ENCODE measurements at places on chromosomes 4 and X.

- DNase-seq: no peak
Observed at GRCh38 chr4:22595684-22596083, 79.8 kb upstream of the ADGRA3 start.

DNA sequence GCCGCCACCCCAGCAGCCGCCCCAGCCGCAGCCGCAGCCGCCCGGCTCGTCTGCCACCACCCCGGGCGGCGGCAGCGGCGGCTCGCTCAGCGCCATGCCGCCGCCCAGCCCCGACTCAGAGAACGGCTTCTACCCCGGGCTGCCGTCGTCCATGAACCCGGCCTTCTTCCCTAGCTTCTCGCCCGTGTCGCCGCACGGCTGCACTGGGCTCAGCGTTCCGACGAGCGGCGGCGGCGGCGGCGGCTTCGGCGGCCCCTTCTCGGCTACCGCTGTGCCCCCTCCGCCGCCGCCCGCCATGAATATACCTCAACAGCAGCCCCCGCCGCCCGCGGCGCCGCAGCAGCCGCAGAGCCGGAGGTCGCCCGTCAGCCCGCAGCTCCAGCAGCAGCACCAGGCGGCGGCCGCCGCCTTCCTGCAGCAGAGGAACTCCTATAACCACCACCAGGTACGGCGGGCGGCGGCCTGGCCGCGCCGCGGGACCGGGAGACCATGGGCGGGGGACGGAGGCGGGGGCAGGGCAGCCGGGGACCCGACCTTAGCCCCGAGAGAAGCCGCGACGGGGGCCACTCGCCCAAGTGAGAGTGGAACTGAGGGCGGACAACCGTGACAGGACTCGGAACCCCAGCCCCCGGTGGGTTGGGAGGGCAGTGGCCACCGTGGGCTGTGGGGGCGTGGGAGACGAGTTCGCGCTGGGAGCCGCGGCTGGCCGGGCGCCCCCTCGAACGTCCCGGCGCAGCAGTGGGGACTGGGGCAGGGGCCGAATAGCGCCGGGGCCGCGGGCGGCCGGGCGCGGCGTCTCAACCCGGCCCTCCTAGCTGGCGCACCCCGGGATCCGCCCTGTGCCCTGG, 1.8 kb downstream of the CPEB2 start:
- DNase-seq: no peak

DNA sequence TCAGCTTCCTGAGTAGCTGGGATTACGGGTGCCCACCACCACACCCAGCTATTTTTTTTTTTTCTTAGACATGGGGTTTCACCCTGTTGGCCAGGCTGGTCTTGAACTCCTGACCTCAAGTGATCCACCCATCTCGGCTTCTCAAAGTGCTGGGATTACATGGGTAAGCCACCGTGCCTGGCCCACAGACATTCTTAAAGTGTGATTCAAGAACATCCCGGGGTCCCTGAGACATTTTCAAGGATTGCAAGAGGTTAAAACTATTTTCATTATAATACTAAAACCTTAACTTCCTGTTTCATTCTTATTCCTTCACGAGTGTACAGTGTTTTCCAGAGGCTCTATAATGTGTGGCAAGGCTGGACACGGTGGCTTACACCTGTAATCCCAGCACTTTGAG, 318.7 kb downstream of the CAMK2D start:
- DNase-seq: no peak

- no peak for DNase-seq
Observed at GRCh38 chrX:32041181-32041580, 969.3 kb upstream of the FTHL17 start.

DNA sequence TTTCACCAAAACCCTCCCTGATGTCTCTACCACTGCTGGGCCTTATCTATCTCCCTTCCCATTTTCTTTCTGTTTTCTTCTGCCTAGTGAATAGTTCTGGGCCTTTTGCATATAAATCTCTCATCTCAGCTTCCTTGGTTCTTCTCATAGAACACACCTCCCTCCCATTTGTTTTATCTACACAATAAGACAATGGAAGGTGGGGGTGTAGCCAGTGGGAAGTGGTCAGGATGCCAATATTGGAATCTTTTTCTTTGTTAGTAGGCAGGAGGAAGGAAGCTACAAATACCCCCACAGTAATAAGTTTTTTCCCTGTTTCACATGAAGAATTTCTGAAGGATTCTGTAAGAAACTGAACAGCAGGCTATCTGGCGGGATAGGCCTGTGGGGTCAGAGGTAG, 30.9 kb upstream of the RHOH start:
- no peak for DNase-seq

DNA sequence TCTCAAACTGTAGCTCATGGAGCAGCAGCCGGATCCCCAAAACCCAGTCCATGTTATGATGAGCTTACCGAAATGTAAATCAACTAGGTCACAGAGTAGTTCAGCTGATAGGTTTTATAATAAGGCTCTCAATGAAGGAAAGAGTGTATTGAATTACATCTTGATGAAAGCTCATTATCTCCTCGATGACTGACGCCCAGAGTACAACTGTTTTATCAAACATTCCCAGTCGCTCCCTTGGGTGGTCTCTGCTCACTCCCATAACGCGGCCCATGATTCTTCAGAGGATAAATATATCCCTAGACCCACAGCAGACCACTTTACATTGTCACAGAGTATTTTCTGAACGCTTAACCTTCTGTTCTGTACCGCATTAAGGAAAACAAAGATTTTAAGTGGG, 452.3 kb upstream of the GALNT7 start:
- DNase-seq: no peak

GRCh38 chr4:76665721-76666120, 230.7 kb downstream of the SHROOM3 start:
- DNase-seq: no peak

DNA sequence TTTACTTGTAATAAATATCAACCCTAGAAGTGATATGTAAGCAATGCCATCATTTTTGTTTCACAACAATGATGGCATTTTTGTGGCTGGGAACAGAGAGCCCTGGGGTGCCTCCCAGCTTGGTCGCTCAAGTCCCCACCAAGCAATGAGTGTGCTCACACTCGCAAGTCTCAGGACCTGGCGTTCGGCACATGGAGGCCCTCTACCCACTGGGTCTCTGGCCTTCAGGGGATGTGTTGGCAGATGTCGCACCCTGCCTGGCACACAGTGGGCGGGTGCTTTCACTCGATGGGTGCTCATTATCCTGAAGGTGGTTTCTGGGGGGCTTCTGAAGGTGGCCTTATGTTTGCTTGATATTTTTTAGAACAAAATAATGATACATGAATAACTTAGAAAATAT, 74.7 kb upstream of the STS start:
- no peak for DNase-seq

DNA sequence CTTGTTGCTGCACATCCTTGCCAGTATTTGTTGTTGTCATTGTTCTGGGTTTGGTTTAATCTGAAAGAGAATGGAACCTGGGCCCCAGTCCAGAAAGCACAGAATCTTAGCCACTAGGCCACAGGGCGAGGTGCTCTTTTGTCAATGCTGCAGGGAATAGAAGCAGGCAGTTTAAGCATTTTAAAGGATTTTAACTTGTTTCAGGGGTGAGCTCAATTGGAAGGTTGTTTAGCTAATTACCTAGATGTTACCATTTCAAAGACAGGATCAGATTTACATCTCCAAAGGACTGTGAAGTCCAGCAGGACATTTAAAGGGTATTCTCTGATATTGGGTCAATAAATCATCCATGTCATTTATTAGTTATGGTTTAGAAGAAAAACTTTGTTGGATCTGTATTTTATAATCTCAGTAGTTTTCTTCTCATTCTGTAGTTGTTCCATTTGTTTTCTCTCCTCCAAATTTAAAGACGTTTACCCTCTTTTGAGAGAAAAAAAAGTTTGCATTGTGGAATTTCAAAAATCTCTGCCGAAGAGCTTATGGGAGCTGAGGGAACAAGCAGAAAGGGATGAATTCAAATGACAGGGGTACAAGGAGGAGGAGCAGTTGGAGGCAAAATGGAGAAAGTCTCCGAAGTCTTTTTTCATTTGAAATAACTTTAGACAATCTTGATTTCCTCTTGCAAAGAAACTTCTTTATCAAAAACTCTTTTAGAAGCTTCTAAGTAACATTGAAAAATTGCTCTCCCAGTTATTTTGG, 57.5 kb upstream of the FAM47C start:
- DNase-seq: no peak

DNA sequence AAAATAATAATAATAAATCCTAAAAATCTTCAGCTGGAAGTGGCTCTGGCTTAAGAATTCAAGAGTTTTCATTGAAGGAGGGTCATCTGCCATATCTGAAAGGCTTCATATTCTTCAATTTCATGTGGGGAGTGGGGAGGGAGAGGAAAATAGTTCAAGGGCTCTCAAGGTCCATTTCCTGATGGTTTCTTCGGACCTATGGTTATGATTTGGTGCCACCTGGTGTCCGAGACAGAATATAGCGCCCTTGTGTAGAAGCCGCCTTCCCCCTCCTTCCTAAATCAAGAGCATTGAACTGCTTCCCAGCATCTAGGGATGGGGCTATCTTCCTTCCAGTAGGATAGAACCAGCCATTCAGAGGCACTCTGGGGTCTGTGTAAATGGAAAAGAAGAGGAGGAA, 34.3 kb downstream of the NLGN3 start:
- peak; percentile 32 for DNase-seq

GRCh38 chr4:13793020-13793710, 165.6 kb upstream of the BOD1L1 start:
- DNase-seq: no peak

DNA sequence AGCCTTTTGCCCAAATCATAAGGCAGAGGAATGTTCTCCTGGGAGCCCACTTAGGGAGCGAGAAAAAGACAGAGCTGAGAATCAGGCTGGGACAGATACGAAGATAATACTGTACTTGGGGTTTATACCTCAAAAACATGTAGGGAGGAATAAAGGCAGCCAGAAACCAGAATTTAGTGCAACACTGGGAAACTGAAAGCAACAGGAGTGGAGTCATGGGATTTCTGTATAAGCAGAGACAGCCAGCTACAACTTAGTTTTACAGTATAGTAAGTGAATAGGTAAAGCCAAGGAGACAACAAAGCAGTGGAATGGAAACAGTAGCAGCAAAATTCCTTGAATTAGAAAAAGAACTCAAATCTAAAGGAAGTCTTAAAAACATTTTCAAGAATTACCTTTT, 413.2 kb downstream of the FAT4 start:
- no peak for DNase-seq

DNA sequence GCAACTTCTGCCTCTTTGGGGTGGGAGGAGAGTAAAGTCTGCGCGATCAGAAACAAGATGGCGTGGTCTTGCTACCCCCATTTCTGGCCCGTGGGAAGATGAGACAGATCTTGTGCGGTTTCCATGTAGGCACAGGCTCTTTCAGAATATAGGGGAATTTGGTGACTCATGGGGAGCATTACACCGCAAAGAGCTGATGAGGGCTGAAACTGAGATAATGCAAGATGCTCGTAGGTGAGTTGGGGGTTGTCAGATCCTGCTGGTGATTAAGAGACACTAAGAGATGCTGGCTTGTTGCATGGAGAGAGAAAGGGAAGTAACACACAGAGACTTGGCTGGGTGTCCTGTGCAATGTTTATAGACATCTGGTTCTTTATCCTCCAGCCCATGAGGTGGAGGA, 1.5 kb downstream of the EVC start:
- no peak for DNase-seq

DNA sequence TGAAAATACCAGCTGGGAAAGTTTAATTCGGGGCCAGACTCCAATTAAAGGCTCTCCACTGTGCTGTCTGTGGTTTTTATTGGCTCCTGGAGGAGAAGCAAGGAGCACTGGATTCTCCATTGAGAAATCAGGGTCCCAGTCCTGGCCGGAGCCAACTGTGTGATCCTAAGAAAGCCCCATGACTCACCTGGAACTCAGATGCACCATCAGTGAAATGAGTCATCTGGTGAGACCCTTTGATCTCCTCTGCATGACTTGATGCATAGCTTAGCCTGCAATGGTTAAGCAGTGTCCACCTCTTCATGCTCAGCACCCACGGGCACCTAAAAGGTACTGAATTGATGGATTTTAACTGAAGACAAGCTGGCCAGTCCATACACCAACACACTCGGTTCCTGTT, 119.2 kb upstream of the VCX3B start:
- no peak for DNase-seq

GRCh38 chr4:171521726-171522125, 291.5 kb upstream of the GALNTL6 start:
- no peak for DNase-seq

DNA sequence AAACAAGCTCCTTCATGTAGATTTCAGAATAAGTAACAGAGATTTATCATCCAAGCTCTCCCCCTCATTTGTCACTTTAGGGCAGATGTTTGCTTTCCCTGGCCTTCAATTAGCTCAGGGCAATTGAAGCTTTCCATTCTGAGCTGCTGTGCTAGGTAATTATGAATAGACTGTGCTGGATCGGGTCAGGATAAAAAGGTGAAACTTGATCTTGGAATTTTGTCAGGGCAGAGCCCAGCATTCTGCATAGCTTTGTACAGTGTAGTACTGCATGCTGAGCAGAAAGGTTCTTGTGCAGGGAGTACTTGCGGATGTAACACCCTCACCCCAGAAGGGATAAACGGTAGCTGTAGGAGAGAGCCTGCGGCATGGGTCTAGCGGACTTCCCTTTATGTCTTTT, 64.0 kb upstream of the CLDN34 start:
- no peak for DNase-seq

DNA sequence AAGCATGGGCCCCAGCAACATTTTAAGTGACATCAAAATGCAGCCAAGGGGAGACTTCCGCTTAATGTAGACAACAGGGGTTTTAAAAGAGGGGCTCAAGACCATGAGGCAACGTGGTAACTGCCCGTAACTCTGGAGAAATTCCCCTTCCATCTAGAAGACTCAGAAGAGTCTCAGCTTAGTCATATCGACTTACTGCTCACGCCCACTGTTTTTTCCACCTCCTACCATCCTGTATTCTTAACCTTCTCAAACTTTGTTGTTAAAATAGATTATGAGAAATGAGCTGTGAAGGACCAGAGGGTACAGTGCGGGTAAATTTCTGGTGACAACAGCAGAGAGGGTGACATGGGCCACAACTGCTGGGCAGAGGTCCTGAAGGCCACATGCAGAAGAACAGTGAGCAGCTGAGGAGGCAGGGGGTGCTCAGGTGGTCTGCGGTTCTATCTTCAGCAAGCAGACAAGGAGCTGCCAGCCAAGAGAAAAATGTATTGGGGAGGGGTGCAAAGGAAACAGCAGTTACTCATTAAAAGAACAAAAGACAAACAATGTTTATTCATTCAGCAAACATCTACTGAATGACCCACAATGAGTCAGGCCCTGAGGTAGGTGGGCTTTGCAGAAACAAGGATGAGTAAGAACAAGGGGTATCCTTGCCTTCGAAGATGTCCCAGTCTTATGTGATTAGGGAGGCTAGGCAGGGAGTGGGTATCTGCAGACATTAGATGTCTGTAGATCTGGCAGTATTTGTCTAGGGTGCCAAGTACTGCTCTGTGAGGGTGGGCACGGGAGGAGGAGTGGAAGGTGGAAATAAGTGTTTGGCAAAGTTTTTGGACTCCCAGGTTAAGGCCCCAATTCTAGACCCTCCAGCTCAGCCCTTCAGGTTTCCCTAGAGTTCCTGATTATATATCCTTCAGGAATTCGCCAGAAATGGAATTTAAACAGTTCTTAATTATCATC, 175.3 kb downstream of the TSPAN5 start:
- DNase-seq: no peak

- DNase-seq: no peak
Observed at GRCh38 chrX:5163663-5164062, 1065.0 kb downstream of the NLGN4X start.

- no peak for DNase-seq
Observed at GRCh38 chr4:92968556-92968955, 664.8 kb downstream of the GRID2 start.
